Foreskin keratinocyte (primary cell): ENCODE measurements at places on chromosomes 11 and 22. TPM values are rescaled to one million over a fixed set of nuclear protein-coding genes. Genes with fewer than 3 reads are reported as not detected.

The MS4A1 gene
- not detected in 2 replicates for total RNA-seq

The HOATZ gene
- total RNA-seq: not detected in 2 replicates

The FXYD2 gene
- not detected in 2 replicates for total RNA-seq

The SMTN gene
- total RNA-seq: 214 and 236 TPM in 2 replicates

The APOBEC3F gene
- 4.6 and 4.8 TPM in 2 replicates for total RNA-seq

The PGA5 gene
- total RNA-seq: not detected in 2 replicates

The EIF3F gene
- total RNA-seq: 274 and 284 TPM in 2 replicates

The SCGB2A2 gene
- total RNA-seq: not detected in 2 replicates
